ENCODE measurements at places on chromosomes 6 and 20. TPM values are rescaled to one million over a fixed set of nuclear protein-coding genes. Genes with fewer than 3 reads are reported as not detected.
A peak's percentile ranks its signal among the peaks of the same experiment; 100 is the strongest.

GRCh38 chr20:1375515-1375914 is 17.3 kb downstream of the FKBP1A start:
- DNase-seq, result no peak

Gene NRN1
- not detected for total RNA-seq

Gene IL17A
- total RNA-seq, result not detected

Gene MICB
- 6.8 TPM for total RNA-seq

Gene LINC00237
- total RNA-seq, result 0.90 TPM

GRCh38 chr6:99285881-99286280 is 63.6 kb downstream of the FAXC start:
- no peak for DNase-seq

GRCh38 chr20:3168079-3168828 is 5.1 kb downstream of the LZTS3 start:
- peak; percentile 86 for DNase-seq

DNA sequence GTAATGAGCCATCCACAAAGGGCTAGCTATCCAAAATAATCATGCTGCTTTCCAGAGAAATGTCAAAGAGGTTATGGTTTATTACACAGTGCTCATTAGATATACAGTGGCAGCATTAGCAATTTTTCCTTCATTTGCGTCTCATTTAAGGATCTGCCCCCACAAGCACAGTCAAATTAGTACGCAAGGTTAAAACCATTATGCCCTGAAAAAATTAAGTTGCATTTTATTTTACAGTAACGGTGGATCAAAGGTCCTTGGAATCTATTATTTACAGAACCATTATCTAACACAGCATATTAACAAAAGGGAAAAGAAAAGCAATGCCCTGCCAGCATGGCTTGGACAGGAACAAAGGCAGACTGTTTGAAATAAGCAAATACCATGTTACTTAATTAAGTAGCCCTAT is 144.8 kb downstream of the PDSS2 start:
- no peak for DNase-seq

DNA sequence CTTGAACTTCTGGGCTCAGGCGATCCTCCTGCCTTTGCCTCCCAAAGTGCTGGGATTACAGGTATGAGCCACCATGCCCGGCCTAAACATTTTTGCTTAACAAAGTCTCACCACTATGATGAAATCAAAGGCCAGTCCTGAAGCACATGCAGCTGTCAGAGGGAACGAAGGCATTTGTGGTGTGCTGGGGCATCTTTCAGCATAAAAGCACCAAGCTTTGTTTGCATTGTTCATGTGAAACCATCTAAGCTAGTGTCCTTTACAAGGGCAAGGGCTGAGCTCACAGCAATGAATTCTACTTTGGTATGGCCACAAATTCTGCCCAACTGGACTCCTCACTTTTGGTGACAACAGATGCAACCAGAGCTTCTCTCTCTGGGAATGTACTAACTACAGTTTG is 66.8 kb downstream of the ZFP64 start:
- DNase-seq, result no peak

DNA sequence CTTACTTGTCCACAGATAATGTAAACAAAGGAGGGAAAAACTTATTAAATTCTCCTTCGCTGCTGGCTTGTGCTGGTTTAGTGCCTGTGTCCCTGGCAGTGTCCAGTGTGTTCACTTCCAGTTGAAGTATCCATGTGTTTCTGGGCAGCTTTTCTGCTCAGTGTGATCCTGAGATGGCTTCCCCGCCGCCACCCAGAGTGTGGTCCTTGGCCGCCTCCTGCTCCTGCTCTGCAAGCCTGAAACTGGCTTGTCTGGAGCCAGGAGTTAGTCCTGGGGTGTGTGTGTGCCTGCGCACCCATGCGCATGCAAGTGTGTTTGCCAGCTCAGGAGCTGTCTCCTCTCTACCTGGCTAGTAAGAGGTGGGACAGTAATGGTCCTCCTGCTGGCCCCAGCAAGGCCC is 7.2 kb downstream of the BTBD3 start:
- no peak for DNase-seq

DNA sequence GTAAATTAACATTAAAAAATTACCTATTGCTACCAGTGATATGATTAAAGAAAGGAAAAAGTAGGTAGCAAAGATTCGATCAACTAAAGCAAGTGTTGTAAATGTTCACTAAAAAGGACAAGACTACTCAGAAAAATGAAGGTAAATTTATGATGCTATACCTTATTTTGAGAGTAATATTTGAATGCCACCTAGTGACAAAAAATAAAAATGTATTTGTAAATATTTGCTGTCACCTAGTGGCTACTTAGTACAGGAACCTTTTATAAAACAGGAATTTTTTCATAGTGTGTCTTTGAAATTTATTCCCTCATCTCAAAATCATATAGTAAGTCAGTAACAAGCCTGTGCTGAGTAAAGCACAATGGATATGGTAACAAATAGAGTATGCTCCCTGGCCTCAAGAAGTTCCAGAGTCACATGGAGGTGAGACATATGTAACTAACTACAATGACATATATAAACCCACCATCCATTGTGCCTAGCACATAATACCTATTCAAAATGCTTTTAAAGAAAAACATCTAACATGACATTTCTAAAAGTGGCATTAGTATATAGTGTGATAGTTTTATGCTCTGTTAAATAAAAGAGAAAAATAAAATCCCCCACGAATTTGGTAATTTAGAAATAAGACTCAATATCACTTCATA is 193.1 kb upstream of the SIM1 start:
- DNase-seq, result no peak

Gene CLDN20
- total RNA-seq, result not detected

- no peak for DNase-seq
These were observed 789.5 kb downstream of the DHX35 start for GRCh38 chr20:39751557-39752137.

GRCh38 chr20:11063444-11063843 is 389.6 kb upstream of the JAG1 start:
- DNase-seq, result no peak

- no peak for DNase-seq
These were observed 138.4 kb downstream of the HTR1B start for GRCh38 chr6:77324866-77325265.

Gene COL11A2
- 2.0 TPM for total RNA-seq

GRCh38 chr6:99350573-99350972 is 1.1 kb upstream of the FAXC start:
- peak; percentile 31 for DNase-seq

GRCh38 chr6:36268478-36269275 is 1.2 kb upstream of the PNPLA1 start:
- no peak for DNase-seq

Gene WFDC2
- 59.6 TPM for total RNA-seq

Gene RNASET2
- total RNA-seq, result 28.2 TPM

- DNase-seq, result no peak
These were observed 495.7 kb upstream of the JARID2 start for GRCh38 chr6:14750059-14750661.

DNA sequence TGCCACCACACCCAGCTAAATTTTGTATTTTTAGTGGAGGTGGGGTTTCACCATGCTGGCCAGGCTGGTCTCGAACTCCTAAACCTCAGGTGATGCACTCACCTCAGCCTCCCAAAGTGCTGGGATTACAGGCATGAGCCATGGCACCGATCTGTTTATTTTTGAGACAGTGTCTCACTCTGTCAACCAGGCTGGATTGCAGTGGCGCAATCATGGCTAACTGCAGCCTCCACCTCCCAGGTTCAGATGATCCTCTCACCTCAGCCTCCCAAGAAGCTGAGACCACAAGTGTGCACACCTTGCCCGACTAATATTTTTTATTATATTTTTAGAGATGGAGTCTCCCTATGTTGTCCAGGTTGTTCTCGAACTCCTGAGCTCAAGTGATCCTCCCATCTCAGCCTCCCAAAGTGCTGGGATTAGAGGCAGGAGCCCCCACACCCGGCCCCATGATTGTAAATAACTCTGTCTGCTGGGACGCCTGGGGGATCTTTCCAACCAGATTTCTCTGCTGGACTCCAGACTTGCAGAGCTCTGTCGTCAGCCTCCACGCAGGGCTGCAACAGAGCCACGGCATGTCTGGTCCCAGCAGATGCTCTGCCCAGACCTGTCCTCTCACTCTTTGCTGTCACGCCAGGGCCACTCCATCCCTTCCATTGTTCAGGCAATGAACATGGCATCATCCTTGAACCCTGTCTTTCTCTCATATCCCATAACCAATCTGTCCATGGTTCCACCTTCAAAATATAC is 25.3 kb downstream of the SYNJ2 start:
- DNase-seq, result no peak

DNA sequence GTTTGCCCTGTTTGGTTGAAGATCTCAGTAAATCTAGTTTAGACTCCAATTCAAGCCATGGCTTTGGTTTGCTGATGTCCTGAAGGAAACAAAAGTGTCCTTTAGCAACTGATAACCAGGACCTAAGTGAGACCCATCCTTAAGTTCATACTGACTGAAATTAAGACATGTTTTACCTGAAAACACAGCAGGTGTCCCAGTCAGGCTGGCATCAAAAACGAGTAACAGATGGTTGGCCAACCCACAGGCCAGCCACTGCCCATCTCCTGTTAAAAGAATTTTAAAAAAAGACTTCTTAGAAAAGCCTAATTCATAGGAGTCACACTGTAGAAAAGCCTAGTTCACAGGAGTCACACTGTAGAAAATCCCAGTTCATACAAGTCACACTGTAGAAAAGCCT is 58.3 kb downstream of the WDR27 start:
- DNase-seq, result no peak

Gene TAF11
- 49.9 TPM for total RNA-seq

DNA sequence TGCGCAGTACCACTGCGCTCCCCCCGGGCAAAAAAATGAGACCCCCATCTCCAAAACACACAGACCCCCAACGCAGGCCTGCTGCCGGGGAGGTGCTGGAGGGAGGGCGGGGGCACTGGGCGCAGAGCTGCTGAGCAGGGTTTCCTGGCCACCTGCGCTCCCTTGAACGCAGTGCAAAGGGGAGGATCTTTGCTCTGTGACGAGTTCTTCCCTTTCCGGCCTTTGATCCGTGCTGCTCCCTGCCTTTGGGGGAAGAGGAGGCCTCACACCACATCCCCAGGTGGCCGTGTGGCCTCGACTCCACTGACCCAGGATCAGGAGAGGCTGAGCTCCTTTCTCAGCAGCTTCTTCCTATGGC is 8.9 kb upstream of the COL20A1 start:
- no peak for DNase-seq

- DNase-seq, result no peak
These were observed 897.4 kb upstream of the CITED2 start for GRCh38 chr6:140271759-140272377.

Gene ULBP2
- total RNA-seq, result not detected

DNA sequence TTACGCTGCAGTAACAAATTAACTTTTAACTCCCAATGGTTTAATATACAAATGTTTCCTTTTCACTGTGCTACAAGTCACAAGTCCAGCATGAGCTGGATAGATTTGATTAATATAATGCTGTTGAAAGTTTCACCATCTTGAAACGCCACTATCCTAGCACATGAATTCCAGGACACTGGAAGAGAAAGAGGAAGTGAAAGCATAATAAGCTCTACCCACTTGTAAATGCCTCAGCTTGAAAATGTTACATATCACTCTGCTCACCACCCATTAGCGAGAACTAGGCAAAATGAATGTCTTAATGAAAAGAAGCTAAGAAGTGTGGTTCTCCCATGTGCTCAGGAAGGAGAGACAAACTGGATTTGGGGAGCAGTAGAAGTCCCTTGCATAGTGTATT is 46.9 kb downstream of the PCSK2 start:
- DNase-seq, result no peak

GRCh38 chr6:145749632-145750031 is 14.3 kb upstream of the EPM2A start:
- no peak for DNase-seq

Gene TUBB2B
- total RNA-seq, result 320 TPM

- no peak for DNase-seq
These were observed 3.6 kb upstream of the RBBP8NL start for GRCh38 chr20:62430866-62431447.

DNA sequence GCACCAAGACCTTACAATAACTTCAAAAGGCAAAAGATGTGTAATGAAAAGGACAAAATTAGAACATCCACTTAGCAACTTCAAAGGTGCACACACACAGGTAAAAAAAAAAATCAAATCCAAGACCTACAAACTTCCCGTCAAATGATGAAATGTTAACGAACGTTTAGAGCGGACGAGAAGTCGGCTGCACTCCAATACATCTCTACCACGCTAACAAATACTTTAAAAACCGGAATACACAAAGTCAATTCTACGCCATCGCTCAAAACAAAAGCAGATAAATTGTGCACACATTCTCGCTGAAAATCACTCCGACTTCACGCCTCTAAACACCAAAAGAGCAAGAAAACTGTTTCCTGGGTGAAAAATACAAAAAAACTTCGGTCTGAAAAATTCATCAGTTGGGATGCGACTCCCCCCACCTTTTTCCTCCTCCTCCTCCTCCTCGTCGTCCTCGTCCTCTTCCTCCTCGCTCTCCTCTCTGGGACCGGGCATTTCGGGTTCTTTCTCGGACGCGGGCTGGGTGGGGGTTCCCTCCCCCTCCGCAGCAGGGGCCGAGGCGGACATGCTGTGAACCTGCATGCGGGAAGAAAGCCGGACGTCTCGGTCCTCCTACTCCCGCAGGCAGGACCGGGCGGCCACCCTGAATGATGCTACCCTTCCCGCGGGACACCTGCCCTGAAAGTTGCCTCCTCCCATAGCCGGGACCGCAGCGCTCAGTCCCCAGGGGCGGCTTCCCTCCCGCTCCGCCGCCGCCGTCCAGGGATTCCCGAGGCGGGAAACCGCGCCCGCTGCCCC is 712 bp downstream of the DEK start:
- no peak for DNase-seq

Gene SAMD5
- total RNA-seq, result 0.29 TPM

DNA sequence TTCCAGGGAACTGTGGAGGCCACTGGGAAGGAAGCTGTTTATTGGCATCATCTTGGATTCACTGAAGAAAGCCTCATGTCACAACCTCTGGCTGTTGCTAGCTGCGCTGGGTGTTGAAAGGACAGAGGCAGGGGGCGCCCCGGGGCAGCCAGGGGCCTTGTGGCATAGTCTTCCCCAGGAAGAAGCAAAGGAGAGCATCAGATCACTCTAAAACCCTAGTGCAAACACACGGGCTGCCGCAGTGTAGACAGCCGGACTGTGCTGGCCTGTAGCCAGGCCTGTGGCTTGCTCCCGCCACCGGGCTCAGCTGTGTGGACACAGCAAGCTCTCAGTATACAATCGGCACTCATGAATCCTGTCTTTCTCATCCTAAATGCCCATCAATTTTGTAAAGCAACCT is 23.8 kb upstream of the SMOC2 start:
- no peak for DNase-seq
